ENCODE measurements at places on chromosomes 4 and X.

- no peak for DNase-seq
Observed at GRCh38 chrX:3244203-3244743, 102.2 kb downstream of the MXRA5 start.

DNA sequence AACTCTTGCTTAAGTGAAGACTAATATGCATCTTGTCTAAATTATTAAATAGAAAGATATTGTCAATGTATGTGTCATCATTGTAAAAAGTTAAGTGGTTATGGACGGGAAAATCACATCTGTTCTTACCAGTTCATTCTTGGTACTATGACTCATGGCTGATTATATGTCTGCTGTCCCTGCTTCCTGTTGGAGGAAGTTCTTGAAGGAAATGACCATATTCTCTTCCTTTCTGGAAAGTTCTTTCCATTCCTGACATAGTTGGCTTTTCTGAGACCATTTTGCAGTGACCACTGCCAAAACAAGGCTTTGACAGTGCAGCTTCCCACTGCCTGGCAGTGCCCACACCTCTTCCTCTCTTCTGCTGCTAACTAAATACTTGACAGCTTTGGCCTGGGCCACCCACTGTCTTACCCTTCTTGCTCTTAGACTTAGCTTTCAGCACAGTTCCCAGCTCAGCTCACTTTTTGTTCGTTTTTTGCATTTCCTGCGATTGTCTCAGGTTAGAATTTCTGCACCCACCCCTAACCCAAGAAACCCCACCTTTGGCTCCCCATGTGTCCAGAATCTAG lies 13.2 kb upstream of the CLDN24 start:
- DNase-seq, result no peak

GRCh38 chr4:93466446-93466845 lies 362.1 kb upstream of the ATOH1 start:
- no peak for DNase-seq

GRCh38 chrX:110004215-110004614 lies 1.3 kb downstream of the TMEM164 start:
- no peak for DNase-seq

DNA sequence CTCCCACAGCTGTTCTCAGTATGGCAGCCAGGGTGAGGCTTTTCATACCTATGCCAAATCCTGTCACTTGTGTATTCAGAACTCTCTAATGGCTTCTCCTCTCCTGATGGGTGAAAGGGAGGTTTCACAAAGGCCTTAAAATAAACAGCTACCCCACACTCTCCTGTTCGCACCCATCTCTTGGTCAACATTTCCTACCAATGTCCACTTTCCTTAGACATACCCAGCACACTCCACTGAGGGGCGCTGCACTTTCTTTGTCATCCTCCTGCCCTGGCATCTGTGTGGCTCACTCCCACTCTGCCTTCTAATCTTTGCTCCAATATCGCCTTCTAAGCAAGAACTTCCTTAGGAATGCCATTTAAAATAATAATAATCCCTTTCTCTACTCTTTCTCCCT lies 313.3 kb downstream of the PPP3CA start:
- DNase-seq, result no peak

Measured in SK-N-MC (cell line).